ENCODE measurements at places on chromosomes 13 and 19.

DNA sequence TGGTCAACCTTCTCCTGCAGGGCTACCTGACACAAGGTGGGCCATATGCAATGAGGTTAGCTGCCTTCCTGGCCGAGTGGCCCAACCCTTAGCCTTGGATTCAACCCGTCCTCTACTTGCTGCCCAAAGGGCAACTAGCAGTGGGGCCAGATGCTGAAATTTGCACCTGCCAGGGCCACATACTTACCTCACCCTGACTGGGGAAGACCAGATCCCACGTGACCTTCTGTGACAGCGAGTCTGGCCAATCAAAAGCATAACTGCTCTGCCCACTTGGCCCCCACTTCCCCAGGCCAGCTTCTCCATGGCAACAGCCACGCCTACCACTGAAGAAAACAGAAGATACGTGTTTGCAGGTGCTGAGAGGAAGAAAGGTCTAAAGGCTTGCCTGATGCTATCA, 10.9 kb downstream of the PEG3 start:
- no peak for DNase-seq

DNA sequence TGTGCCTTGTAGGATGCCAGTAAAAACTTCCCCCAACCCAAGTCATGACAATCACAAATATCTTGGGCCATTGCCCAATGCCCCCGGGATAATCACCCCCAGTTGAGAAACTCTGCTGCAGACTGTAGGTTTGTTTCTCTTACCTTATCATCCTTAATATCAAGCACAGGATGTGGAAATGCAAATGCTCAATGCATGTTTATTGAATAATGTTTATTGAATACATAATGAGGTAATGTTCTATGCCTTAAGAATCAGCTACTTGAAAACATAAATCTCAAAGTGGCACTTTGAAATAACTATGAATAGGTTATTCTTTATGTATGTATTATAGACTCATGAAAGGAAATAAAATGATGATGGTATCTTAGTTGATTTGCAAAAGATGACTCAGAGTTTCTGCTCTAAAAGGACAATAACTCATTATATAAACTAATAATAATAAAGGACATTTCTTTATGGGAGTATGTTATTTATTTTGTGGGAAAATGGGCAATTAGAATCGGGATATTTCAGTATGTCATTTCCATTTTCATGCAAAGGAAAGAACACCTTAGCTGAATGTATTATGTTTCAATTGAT, 414.2 kb downstream of the EFNB2 start:
- DNase-seq = no peak

- DNase-seq = no peak
Observed at GRCh38 chr13:33776239-33776881, 41.6 kb upstream of the RFC3 start.

- DNase-seq = no peak
Observed at GRCh38 chr19:31085125-31085524, 264.1 kb downstream of the TSHZ3 start.

DNA sequence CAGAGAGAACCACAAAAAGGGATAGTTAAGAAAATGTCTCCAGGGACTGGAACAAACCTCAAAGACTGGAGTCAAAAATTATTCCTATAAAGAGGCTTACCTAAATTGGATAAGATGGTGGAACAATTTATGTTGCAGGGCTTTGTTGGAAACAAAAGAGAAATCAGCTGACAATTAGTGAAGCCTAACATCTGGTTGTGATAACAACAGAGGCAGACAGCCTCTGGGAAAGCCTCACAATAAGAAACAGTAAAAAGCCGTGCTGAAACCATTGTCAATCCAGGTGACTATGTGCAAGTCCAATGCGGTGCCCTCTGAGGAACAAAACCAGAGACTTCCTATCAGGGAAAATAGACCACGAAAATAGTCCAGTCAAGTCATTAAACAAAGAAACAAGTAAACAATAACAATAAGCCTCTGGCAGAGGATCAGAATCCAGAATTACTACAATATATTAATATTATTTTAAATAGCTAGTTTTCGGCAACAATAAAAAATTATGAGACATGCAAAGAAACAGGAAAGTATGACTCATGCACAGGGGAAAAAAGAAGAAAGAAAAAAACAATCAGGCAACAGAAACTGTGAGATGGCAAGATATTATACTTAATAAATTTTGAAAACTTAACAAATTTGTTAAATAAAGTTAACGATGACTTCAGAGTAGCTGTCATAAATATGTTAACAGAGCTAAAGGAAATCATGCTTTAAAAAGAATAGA, 99.7 kb upstream of the RXFP2 start:
- DNase-seq = no peak

- no peak for DNase-seq
Observed at GRCh38 chr13:36668316-36668715, 5.5 kb upstream of the SERTM1 start.
